T1000 (cell line): ENCODE measurements at places on chromosomes 6 and 20.

DNA sequence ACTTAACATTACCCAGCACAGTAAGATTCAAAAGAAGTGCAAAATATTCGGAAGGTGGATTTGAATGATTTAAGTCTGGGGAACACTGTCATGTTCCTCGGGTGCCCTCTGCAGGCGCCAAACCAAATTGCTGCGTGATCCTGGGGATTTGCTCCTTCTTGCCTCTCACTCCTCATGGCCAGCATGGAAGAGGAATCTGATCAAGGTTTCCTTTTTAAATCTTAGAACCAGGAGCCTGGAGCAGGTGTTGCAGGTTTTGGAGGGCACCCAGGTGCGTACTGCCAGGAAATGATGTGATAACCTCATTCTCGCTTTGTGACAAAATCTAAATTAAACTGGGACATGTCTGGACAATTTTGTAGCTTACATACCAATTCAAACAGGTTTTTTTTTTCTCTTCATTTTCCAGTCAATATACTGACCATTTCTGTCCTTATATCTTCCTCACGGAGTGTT, 8.1 kb upstream of the PFDN4 start:
- DNase-seq, result peak; percentile 77

DNA sequence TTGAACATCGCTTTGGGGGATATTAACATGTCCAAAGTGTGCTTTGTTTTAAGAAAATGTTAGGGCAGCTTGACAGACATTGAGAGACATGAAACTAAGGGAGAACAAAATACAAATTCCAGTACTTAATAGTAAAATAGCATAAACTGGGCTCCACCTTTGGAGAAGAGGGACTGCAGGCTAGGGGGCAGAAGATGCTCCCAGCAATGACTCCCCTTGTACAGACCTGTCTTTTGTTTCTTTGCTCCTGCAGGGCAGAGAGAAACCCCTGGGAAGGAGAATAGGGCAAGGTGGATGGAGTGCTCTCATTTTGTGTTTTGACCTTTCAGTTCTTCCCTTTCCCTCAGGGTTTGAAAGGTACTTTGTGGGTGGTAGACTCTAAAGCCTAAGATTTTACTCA, 115.6 kb upstream of the PLCB4 start:
- DNase-seq, result no peak

- no peak for DNase-seq
Measured at GRCh38 chr6:22071270-22072041, 225.4 kb downstream of the PRL start.

GRCh38 chr6:91860541-91861335, 1273.9 kb upstream of the MAP3K7 start:
- DNase-seq, result no peak

DNA sequence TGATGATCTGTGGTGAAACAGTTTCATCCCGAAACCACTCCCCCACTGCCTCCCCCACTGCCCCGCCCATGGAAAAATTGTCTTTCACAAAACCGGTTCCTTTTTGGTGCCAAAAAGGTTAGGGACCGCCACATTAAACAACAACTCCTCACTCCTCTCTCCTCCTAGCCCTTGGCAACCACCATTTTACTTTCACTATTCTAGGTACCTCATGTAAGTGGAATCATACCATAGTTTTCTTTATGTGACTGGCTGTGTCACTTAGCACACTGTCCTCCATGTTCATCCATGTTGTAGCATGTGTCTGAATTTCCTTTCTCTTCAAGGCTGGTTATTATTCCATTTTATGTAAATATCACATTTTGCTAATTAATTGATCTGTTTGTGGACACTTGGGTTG, 99.3 kb downstream of the UTRN start:
- DNase-seq, result no peak

- no peak for DNase-seq
Measured at GRCh38 chr20:38658879-38659596, 57.4 kb downstream of the ARHGAP40 start.

GRCh38 chr6:157760589-157761330, 62.3 kb upstream of the SNX9 start:
- no peak for DNase-seq

DNA sequence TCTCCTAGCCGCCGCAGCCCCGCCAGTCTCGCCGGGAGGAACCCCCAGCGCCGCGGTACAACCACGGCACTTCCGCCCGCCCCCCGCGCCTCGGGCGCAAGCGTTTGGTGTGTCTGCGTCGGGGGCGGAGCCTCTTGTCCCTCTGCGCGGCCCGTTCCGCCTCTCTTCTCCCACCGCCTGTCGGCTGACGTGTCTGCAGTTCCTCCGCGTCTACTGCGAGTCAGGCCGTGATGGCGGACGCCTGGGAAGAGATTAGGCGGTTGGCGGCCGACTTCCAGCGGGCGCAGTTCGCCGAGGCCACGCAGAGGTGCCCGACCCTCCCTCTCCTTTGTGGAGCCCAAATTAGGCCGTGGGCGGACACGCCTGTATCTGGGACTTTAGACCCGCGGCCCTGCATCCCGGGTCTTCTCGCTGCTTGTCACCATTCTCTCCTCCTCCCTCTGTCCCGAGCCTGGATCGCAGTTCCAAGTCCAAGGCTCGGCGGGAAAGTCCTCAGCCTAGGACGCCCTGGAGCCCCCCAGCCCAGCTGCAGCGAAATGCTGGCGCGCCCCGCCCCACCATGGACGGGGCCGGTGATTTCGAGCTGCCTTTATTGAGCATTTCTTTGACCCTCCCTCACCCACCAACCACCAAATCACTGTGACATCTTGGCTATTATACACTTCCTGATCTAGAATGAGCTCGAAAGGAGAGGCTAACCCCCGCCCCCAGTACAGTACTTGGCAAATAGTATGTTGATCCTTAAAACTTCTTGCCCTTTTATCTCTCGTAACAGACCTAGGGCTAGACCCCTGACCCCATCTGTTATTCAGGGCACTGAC, at the start of gene UFL1:
UFL1 (plus strand) TSS at position 163 of the 821 bp plus-strand sequence; CDS start at position 231, 68 bp downstream.
- DNase-seq, result peak; percentile 84

GRCh38 chr6:109743739-109744138, 52.6 kb downstream of the FIG4 start:
- DNase-seq, result no peak

DNA sequence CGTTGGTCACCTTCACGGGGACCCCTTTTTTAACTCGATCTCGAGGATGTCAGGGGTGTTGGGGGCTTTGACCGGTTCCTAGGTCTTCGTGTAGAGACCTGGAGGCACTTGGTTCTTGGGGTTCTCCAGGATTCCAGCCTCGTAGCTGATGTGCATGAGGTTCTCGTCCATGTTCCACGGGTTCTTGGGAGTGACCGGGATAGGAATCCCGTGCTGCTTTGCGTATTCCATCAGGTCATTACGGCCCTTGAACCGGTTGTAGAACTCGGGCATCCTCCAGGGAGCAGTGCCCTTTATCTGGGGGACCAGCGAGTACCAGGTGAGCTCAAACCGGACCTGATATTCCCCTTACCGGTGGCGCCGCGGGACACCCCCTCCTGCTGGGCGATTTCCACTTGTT, 88.0 kb upstream of the RIPOR2 start:
- DNase-seq, result no peak

DNA sequence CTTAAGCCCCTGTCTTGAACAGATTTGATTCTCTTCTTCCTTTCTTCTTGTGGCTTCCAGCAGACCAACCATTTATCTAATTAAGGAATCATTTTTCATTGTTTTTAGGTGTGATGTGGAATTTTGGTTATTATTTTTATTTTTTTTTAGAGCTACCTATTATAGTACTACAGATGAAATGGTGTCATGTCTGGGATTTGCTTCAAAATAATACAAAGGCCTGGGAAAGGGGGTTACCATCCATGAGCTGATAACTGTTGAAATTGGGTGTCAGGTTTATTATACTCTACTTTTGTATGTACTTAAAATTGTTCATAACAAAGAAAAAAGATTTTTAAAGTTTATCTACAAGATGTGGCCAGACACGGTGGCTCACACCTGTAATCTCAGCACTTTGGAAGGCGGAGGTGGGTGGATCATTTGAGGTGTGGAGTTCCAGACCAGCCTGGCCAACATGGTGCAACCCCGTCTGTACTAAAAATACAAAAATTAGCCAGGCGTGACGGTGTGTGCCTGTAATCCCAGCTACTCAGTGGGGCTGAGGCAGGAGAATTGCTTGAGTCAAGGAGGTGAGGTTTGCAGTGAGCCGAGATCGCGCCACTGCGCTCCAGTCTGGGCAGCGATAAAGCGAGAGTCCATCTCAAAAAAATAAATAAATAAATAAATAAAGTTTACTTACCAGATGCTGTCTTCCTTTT, 561 bp downstream of the IL22RA2 start:
- no peak for DNase-seq

DNA sequence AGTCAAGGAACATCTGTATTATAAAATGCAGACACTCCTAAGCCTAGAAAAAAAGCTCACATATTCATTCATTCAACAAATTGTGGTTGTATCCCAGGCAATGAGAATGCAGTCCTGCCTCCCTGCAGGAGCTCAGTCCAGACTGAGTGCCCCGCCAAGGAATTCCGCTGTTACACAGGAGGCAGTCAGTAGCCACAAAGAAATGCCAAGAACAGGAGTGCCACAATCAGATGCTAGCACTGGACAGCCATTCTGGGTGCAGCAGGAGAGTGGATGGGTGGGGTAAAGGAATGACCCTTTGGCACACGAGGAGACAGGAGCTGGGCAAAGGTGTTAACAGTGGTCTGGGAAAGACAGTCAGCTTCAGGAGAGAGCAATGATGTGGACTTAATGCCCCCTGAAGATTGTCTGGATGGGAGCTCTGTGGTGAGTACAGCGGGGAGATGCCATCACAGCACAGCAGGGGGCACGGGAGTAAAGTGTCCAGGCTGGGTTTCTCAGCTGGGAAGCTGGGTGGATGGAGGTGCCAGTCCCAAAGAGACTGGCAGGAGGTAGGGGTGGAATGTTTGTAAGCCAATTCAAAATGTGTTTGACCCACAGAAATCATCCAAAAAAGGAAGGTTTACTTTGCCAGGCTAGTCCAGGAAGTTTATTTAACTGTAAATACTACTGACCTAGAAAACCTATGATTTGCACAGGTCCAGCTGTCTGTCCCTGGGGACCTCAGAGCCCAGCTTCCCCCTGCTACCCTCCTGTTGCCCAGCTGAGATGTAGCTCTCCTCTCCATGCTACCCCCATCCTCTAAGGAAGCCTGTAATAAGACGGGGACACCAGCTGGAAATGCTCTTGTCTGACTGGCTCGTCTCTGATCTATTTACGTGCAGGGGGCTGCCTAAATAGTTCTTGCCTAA, 84.1 kb downstream of the SLC23A2 start:
- DNase-seq, result no peak

- no peak for DNase-seq
Measured at GRCh38 chr6:148166339-148166968, 176.2 kb upstream of the SASH1 start.

- DNase-seq, result no peak
Measured at GRCh38 chr20:51016521-51016920, 6.4 kb downstream of the KCNG1 start.

GRCh38 chr6:157791450-157791849, 31.6 kb upstream of the SNX9 start:
- DNase-seq, result no peak

- DNase-seq, result no peak
Measured at GRCh38 chr20:2305029-2305428, 9.2 kb downstream of the TGM3 start.

GRCh38 chr6:57116776-57117175, 26.8 kb downstream of the ZNF451 start:
- no peak for DNase-seq

GRCh38 chr6:114131945-114132344, 161.0 kb upstream of the HDAC2 start:
- no peak for DNase-seq
